ENCODE measurements at places on chromosomes 11 and 22.

GRCh38 chr11:79925570-79925969, 484.7 kb upstream of the TENM4 start:
- DNase-seq, result no peak

- DNase-seq, result no peak
Measured at GRCh38 chr11:24747275-24748251, 250.7 kb downstream of the LUZP2 start.

DNA sequence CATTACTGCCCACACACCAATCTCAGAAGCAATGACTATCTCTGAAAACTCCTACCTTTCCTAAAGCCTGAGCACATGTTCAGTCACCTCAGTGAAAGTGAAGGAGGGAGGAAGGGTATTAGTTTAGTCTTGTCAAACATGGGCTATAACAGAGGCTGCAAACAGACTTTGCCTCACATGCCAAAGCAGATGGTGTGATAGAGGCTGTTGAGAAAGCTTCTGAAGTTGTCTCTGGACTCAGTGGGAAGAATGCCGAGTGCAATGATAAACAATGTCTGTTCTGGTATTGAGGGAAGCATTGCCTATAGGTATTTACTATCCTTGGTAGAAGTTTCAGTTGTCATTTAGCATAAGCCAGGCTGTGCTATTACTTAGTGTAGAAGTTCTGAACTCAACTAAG, 314.5 kb upstream of the CCDC90B start:
- no peak for DNase-seq

GRCh38 chr11:126738295-126739031, 262.1 kb downstream of the KIRREL3 start:
- DNase-seq, result no peak

DNA sequence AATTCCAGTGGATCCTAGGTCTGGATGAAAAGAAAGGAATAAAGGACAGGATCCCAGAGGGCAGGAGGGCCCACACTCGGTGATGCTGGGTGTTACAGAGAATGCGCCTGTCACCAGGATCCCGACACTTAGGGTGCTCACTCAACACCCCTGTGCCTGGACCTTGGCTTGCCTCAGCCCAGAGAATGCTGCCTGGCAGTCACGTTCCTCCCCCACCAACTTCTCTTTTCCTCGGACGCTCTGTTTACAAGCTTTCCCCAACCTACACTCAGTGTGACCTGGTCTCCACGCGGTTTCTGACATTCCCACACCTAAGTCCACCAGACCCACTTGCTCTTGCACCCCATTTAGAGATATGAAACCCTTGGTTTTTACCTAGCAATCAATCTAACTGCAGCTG, 38.0 kb upstream of the ETS1 start:
- DNase-seq, result no peak

- DNase-seq, result no peak
Measured at GRCh38 chr11:9315078-9315688, 790 bp upstream of the TMEM41B start.

GRCh38 chr22:22069450-22070370, 87.1 kb upstream of the TOP3B start:
- no peak for DNase-seq

GRCh38 chr11:64724863-64725532, 2.0 kb upstream of the NRXN2 start:
- DNase-seq, result no peak

DNA sequence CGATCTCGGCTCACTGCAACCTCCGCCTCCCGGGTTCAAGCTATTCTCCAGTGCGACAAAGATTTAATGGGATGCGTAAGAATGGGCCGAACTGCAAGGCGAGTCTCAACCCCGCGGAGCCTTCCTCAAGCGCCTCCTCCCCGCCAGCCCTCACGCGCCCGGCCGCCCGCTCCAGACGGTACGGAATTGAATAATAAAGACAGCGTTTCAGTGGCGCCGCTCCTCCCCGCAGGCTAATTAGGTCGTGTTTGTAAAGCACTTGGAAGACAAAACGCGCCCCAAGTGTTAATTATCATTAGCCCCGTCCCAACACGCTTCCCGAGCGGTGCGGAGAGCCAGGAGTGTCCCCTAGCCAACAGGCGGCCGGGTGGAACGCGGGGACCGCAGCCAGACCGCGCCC, 192.0 kb downstream of the BUD13 start:
- no peak for DNase-seq

DNA sequence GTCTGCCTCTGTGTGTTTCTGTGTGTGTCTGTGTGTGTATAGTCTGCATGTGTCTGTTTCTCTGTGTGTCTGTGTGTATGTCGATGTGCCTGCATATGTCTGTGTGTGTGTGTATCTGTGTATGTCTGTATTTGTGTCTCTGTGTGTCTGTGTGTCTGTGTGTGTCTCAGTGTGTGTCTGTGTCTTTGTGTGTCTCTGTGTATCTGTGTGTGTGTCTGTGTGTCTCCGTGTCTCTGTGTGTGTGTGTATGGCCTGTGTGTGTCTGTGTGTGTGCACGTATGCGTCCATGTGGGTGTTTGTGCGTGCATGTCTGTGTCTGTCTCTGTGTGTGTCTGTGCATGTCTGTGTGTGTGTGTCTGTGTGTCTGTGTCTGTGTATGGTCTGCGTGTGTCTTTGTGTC, 439 bp downstream of the SNX32 start:
- DNase-seq, result no peak

GRCh38 chr11:63595296-63595695, 18.9 kb downstream of the PLAAT3 start:
- DNase-seq, result no peak

- DNase-seq, result no peak
Measured at GRCh38 chr11:9141186-9141585, 49.8 kb upstream of the SCUBE2 start.

DNA sequence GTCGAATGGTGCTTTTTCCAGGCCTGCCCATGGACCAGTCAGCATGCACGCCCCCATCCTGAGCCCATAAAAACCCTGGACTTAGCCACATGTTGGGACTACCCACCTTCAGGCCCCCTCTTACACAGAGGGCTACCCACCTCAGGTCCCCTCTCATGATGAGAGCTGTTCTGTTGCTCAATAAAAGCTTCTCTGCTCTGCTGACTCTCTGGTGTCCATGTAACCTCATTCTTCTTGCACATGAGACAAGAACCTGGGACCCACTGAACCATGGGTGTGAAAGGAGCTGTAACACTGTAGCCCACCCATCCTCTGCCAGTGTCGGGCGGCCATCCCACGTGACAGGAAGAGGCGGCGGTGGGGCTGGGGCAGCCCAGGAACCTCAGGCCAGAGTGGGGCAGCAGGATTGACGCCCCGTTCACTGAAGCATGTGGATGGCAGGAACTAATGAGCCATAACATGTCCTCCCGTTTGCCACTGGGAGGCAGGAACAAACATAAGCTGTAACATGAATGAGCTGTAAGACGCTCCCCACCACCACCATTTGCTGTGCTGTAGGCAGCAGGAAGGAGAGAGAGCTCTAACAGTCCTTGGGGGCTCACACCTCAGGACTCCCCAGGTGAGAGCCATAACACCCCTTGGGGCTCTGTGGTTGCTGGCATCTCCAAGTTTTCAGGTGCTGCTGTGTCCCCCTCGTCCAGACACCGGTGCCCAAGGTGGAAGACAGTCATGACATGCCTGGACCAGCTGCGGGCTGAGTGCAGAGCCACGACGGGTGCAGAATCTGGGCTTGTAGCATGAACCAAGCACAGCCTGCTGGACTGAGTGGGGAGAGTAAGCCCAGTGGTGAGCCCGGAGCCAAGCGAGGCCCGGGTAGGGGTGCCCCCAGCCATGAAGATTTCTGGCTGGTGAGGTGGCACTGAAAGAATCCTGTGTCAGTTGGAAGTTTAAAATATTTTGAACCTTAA, 69.4 kb downstream of the MCHR1 start:
- DNase-seq, result no peak

- DNase-seq, result no peak
Measured at GRCh38 chr22:27647540-27647939, 154.0 kb downstream of the MN1 start.

DNA sequence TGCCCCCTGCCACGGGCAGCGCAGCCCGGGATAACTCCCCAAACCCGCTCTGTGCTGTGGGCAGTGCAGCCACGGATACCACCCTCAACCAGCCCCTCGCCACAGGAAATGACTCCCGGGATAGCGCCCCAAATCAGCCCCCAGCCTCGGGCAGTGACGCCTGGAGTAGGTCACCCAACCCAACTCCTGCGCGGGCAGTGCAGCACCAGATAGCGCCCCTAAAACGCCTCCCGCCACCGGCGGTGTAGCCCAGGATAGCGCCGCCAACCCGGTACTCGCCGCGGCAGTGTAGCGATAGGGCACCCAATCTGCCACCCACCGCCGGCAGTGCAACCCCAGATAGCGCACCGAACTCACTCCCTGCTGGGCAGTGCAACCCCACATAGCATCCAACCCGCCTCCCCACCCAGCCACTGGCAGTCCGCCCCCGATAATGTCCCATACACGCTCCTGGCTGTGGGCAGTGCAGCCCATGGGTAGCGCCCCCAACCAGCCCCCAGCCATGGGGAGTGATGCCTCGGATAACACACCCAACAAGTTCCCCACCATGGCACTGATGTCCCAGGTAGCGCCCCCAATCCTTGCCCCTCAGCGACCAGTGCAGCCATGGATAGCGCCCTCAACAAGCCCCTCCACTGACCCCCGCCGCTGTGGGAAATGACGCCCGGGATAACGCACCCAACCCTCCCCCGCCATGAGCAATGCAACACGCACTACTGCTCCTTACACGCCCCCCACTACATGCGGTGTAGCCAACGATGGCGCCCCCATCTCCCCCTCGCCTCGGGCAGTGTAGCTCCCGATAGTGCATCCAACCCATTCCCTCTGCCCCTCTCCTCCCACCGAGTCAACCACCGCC, 1.5 kb downstream of the RFPL2 start:
- no peak for DNase-seq

GRCh38 chr11:134069426-134070341, 812 bp downstream of the JAM3 start:
- DNase-seq, result no peak

GRCh38 chr22:46725096-46725495, 13.0 kb downstream of the CERK start:
- no peak for DNase-seq

DNA sequence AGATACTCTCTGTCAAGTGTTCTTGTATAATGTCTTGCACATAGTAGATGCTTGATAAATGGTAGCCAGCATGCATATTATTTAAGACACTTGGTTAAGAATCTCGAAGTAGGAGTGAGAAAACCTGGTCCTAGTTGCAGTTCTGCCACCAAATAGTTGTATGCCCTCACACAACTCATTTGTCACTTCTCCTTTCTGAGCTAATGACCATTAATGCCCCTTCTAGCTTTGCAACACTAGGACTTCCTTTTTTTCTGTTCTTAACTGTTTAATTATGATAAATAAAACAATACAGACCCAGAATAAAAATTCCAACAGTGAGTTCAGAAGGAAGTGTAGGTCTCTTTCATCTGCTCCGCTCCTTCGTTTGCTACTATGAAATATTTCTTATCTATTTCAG, 453.6 kb downstream of the TMEM135 start:
- no peak for DNase-seq

DNA sequence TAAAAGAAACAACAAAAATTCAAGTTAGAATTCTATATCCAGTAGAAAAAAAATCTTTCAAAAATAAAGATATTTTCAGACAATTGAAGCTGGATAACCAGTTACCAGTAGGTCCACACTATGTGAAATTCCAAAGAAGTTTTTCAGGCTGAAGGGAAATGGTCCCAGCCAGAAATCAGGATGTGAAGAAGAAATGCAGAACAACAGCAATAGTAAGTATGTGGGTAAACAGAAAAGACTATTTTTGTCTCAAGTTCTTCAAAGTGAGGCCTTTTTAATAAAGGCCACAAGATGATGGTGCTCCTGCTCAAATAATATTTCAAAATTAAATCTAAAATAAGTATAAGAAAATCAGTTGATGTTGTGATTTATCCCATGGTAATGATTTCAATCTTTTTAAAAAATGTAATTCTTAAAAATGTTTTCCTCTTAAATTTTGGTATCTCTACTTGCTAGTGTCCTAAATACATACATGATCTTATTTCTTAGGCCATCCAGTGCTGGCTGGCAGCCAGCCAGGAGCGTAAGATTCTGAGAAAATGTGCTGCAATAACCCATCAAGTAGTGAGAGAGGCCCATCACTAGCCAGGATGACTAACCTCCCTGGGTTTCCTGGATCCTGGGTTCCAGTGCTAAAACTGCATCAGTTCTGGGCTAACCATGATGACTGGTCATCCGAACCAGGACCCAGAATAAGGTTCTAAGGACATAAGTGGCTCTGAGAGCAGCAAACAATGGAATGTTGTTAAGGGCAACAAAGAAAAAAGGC, 15.6 kb upstream of the UCP3 start:
- peak; percentile 55 for DNase-seq

DNA sequence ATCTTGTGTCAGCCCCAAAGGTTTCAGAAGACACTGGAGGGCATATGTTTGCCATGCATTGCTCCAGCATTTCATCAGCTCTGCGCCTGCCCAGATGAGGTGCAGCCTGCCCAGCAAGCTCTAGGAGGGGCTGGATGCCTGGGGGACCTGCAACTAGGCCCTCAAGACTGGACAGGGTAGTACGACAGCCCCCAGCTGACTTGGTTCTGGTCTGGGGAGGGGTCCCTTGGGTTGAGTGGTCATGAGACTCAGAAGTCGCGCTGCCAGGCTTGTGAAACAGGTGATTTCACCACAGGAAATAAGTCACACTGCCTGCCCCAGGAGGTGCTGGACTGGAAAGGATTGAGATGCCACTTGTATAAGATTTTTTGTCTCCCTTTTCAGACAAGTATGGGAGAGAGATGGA, 23.4 kb downstream of the TPBGL start:
- DNase-seq, result no peak

Measured in stimulated activated CD8-positive, alpha-beta memory T cell treated with anti-CD3 and anti-CD28 coated beads, Interleukin-7, amount 100 ng/mL, for 48 hours (primary cell).